ENCODE measurements at places on chromosomes 1 and 21.
A peak's percentile ranks its signal among the peaks of the same experiment; 100 is the strongest.

DNA sequence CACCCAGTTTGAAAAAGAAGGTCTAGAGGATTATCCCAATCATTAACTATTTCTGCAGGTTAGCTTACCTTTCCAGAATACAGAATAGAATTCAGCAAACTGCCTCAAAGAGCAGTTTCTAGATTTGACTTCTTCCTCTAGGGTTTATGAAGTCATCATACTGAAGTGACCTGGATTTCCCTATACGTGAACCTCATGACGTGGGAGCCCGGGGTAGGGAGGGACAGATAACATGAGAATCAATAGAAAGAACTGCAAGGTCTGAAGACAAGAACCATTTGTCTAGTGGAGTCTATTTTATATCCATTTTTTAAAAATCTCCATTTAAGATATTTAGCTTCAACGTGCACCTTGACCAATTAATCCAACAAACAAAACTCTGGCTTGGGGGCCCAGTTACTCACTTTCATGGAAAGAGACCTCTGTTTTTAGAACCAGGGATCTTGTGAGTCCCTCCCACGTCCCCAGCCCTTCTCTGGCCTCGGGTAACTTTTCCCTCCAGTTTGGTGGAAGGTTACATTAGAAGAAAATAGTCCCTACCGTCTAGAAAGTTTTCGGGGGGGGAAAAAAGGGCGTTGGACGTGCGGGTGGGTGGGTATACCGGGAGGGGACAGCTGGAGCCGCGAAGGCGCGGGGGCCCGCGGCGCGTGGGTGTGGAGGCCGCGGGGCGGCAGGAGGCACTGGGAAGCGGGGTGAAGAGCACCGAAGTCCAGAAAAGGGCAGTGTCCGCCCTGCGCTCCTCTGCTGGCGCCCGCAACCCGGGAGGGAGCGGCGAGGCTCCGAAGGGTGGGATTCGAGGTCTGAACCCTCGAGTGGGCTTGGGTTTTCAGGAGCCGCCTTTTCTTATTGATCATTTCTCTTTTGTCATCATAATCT, 13.8 kb upstream of the POGZ start:
- DNase-seq, result peak; percentile 29

DNA sequence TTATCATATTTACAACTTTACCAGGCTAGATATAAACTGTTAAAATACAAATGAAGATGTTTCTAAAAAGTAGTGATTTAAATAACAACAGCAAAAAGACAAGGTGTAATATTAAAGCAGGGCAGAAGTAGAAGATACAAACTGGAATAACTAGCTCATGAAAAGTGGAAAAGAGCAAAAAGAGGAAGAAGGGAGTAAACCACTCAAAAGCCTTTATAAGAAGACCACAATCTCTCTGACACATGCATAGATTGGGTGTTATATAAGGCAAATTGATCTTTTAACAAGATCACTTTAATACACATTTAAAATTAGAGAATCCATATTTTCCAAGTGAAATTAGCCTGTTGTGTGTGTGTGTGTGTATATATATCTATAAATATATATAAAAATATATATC, 5.0 kb downstream of the DENND1B start:
- DNase-seq, result no peak

GRCh38 chr1:202357506-202357905, 9.0 kb downstream of the PPP1R12B start:
- DNase-seq, result no peak

DNA sequence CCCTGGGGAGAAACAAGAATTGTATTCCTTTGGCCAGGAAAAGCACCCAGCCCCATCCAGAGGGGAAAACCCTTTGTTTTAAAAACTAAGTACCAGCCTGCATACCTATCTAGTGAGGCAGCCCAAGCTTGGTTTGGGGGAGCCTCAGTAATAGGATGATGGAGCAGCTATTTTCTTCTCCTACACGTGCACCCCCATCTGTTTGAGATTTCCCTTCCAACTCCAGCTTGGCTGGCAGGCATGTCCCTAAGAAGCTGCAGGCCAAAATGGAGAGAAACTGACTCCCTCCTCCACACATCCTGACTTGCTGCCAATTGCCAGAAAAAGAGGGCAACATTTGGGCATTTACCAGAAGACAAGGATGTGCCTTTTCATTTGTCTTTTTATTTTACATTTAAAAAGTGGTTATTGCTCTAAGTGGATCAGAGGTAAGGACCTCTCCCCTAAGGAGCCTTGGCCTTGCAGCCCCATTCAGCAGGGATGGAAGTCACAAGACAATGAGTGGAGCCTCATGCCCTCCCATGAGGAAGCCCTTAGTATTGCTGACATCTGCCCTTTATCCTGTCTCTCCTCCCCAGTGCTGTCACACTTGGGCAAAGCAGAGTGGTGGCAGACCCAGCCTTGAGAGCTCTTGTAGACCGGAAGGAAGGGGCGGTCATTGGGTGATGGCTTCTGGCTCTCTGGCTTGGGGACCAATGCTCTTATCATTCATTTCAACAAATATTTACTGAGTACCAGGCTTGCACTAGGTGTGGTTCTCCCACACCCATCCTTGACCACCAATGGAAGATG, 8.6 kb downstream of the FNDC5 start:
- DNase-seq, result no peak

GRCh38 chr1:97767381-97767780, 153.5 kb downstream of the DPYD start:
- DNase-seq, result no peak

DNA sequence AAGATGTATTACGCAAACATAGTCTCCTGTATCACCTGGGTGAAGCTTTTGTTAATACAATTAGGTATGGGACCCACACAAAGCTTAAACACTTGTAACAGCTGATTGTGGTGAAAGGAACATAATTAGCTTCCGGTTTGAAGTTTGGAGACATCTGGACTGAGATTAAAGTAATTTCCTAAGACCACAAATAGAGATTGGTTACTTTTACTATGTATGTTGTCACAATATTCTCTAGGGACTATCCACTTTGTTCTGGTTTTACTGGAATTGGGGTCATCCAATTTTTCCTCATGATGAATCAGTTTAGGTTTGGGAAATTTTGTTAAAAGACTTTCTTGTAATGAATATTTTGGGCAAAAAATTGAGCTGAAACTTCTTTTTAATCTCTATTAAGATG, 71.8 kb upstream of the SAMSN1 start:
- no peak for DNase-seq

DNA sequence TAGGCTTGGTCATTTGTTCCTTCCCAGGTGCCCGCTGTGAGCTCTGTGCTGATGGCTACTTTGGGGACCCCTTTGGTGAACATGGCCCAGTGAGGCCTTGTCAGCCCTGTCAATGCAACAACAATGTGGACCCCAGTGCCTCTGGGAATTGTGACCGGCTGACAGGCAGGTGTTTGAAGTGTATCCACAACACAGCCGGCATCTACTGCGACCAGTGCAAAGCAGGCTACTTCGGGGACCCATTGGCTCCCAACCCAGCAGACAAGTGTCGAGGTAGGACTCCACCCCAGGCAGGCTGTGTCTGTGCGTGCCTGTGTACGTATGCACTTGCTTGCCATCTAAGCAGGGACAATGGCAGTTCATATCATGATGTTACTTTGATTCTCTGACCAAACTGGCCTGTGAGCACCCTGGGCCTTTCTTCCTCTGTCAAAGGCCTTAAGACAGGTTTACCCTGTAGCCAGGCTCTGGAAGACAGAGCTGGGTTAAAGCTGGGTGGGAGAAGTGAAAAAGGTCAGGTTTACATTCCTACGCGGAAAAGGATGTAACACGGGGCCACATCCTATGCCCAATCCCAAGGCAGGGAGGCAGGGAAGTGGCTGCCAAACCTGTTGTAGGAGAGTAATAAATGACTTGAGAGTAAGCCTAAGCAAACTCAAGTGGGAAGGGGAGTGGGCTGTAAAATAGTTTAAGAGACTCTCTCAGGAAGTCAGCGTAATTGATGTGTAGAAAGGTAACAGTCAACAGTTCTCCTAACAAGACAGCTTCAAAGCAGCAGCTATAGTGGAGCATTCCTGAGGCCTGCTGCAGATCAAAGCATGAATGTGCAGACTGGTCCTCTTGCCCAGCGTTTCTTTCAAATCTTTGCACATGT, 42.5 kb downstream of the LAMC2 start:
- DNase-seq, result no peak

DNA sequence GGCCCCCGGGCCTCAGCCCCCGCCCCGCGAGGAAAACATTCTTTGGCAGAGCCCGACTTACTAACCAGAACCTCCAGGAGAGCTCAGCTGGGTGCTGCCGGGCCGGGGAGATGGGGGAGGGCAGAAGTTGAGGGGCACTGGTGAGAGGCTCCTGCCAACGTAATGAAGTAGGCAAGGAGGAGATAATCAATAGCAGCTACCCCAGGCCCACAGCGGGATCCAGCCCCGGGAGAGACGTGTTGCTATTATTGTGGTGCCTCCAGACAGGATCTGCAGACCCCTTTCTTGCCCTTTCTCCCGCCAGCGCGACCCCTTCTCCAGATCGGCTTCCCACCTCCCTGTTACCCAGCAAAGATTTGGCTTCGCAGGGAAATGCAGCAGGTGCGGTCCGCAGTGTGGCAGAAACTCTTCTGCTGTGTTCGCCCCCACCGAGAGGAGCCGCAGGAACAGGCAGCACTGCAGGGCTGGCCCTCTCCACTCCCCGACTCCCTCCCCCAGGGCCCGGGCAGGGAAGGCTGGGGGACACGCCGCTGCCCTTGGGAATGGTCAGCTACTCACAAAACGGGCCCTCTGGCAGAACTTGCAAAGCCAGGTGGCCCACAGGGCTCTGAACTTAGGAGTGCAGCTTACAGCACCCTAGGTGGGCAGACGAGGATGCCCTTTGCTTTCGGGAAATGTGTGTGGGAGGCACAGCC, 1.5 kb upstream of the KCNA2 start:
- DNase-seq, result no peak

- DNase-seq, result no peak
Observed at GRCh38 chr1:147062956-147063355, 109.3 kb downstream of the PRKAB2 start.

- no peak for DNase-seq
Observed at GRCh38 chr21:31566611-31567010, 92.9 kb upstream of the SOD1 start.

DNA sequence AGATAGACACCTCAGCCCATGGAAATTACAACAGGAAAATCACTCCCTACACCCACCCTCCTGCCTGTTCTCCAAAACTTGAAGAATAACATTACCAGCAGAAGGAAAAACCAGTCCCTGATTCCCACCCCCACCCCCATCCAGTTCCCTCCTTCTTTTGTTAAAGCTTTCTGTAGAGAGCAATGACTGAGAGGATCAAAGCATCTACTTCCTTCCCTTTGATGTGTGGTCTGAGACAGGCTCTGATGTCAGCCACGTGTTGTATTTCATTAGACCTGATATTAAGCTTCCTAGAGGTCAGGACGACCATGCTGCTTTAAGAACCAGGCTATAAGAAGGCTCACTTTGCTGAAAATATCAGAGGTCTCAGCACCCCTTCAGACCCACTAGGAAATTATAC, 73.9 kb upstream of the HAO2 start:
- DNase-seq, result no peak

DNA sequence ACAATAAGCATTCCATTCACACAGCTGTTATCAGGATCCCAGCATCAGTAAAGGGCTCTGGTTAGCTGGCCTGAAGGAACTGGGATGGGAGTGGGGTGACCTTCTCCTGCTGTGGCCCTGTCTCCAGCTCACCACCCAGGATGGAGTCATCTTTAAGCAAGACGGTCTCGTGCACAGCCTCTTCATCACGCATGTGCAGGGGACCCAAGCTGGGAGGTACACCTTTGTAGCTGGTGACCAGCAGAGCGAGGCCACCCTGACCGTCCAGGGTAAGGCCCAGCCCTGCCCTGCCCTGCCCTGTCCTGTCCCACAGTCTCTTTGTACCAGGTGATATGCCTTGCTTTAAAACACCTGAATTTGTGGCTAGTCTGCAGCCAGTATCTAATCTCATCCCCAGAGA, 24.3 kb downstream of the IGFN1 start:
- no peak for DNase-seq

- DNase-seq, result no peak
Observed at GRCh38 chr1:32701951-32702598, 495 bp downstream of the SYNC start.

GRCh38 chr1:99685516-99686180, 39.7 kb downstream of the PALMD start:
- peak; percentile 64 for DNase-seq

GRCh38 chr1:89257041-89257440, 15.6 kb downstream of the GBP5 start:
- no peak for DNase-seq

DNA sequence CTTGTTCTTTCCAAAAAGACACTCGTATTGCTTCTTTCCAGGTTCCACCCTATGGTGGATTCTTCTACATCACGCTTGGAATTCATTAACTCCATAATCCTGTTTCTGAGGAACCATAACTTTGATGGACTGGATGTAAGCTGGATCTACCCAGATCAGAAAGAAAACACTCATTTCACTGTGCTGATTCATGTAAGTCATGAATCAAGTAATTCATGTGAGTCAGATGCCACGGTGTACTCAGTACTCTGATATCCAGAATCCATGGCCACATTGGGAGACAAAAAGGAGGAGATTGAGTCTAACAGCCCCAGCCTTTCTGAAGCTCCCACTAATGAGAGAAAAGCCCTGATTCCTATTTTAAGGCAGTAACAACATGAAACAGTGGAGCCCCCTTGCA, 7.4 kb downstream of the CHI3L2 start:
- DNase-seq, result no peak

DNA sequence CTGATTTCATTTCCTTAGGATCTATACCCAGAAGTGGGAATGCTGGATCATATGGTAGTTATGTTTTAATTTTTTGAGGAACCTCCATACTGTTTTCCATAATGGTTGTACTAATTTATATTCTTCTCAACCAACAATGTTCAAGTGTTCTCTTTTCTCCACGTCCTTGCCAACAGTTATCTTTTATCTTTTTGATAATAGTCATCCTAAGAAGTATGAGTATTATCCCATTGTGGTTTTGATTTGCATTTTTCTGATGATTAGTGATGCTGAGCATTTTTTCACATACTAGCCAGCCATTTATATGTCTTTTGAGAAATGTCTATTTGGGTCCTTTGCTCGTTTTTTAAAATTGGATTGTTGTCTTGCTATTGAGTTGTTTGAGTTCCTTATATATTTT, 38.5 kb downstream of the ABCD3 start:
- DNase-seq, result no peak

All from activated CD4-positive, alpha-beta T cell treated with anti-CD3 and anti-CD28 coated beads for 48 hours (primary cell).